Activated CD4-positive, alpha-beta T cell treated with anti-CD3 and anti-CD28 coated beads, Interleukin-2, amount 50 U/mL, for 24 hours (primary cell): ENCODE measurements at places on chromosomes 13 and 19.

- no peak for DNase-seq
Observed at GRCh38 chr13:21675095-21675991, 4.5 kb downstream of the FGF9 start.

DNA sequence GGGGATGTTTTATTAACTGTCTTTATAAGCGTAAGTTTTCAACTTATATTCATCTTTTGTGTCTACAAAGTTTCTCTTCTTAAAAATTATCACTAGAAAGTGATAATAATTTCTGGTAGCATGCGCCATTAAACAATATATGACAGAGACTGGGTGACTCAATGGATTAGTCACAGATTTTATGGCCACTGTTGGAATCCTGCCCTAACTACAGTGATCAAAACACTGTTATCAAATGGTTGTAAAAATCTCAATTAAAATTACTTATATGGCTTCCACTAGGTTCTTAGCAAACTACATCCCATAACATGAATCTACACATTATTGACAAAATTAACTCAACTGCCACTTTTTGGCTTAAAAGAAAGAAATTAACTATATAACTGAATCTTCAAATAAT lies 350.0 kb downstream of the DACH1 start:
- no peak for DNase-seq

DNA sequence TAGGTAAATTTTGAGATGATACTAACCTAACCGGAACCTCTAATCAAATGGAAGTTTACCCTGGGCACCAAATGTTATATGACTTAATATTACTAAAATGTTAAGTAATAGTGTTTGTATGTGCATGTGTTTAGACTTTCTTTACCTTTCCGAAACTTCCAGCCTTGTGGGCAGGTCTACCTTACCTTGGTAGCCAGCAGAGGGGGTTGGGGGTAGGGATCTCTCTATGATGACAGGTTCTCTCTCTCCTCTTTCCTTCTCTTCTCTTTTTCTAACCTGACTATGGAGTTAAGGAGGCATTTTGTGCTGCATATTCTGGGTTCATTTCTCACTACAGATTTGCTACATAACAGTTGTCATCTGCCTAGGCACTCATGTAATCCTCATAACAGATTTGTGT lies 6.8 kb upstream of the FRY start:
- no peak for DNase-seq

DNA sequence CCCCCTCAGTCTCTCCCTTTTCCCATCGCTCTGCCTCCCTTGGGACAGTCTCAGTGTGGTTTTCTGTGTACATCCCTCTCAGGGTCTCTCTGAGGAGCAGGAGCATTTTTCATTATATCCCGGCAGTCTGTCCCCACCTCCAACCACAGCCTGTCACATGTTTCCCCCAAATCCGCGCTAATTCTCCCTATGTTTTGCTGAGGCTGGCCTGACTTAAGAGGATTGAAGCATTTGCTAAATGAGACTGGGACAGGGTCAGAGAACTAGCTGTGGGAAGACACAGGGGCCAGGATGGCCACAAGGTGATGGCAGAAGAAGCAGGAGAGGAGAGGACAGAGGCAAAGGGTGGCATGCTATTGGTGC lies 5.5 kb downstream of the TPRX1 start:
- no peak for DNase-seq

DNA sequence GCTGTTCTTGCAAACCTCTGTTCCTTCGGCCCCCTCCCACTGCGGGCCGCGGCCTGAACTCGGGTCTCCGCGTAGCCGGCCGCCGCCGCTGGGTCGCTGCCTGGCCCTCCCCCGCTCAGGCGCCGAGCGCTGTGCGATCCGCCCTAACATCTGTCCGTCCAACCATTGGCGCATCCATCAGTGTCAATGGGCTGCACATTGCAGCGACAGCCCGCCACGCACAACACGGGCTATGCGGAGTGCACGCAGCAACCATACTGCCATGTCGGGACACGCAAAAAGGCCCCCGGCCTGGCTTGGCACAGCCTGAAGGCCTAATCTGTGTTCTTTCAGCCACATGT lies 2.6 kb upstream of the TSHZ3 start:
- no peak for DNase-seq
